ENCODE measurements at places on chromosomes 2 and 18.

GRCh38 chr2:108220191-108220590 is 19.6 kb upstream of the SULT1C3 start:
- DNase-seq = no peak

- DNase-seq = no peak
These were observed 462.6 kb downstream of the RNF144A start for GRCh38 chr2:7379799-7380198.

GRCh38 chr2:102432386-102432785 is 9.4 kb downstream of the IL18RAP start:
- DNase-seq = no peak

DNA sequence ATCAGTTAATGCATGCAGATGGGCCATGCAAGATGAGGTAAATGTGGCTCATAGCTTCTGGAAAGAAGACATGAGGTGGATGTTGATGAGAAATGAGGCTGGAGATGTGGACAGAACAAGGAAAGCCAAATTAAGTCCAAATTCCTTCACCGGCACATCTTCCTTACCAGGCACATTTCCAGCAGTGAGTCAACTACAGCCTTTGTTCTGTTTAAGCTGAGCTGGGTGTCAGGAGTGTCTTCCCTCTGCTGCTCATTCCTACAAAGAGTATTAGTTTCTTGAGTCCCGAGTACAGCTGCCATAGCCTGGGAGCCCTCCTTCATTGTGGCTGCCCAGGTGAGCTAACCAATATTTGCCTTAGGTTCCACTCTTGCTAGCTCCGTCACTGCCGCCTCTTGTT is 945.0 kb downstream of the SLC4A3 start:
- peak; percentile 34 for DNase-seq

DNA sequence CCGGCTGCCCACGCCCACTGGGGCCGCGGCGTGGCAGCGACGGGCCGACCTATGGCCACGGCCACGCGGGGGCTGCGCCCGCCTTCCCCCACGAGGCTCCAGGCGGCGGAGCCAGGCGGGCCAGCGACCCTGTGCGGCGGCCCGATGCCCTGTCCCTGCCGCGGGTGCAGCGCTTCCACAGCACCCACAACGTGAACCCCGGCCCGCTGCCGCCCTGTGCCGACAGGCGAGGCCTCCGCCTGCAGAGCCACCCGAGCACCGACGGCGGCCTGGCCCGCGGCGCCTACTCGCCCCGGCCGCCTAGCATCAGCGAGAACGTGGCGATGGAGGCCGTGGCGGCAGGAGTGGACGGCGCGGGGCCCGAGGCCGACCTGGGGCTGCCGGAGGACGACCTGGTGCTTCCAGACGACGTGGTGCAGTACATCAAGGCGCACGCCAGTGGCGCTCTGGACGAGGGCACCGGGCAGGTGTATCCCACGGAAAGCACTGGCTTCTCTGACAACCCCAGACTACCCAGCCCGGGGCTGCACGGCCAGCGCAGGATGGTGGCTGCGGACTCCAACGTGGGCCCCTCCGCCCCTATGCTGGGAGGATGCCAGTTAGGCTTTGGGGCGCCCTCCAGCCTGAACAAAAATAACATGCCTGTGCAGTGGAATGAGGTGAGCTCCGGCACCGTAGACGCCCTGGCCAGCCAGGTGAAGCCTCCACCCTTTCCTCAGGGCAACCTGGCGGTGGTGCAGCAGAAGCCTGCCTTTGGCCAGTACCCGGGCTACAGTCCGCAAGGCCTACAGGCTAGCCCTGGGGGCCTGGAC is 253.2 kb downstream of the GLI2 start:
- DNase-seq = no peak

DNA sequence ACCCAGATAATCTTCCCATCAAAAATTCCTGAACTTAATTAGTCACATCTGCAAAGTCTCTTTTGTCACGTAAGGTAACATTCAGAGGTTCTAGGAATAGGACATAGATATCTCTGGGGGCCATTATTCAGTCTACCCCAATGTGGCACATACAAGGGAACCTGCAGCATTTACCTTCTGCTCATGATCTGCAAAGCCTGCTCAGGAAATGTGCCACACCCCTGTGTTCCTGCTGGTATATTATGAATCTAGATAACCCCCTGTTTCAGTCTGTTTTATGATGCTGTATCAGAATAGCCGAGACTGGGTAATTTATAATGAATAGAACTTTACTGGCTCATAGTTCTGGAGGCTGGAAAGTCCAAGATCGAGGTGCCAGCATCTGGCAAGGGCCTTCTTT is 103.5 kb downstream of the ARL4C start:
- no peak for DNase-seq

DNA sequence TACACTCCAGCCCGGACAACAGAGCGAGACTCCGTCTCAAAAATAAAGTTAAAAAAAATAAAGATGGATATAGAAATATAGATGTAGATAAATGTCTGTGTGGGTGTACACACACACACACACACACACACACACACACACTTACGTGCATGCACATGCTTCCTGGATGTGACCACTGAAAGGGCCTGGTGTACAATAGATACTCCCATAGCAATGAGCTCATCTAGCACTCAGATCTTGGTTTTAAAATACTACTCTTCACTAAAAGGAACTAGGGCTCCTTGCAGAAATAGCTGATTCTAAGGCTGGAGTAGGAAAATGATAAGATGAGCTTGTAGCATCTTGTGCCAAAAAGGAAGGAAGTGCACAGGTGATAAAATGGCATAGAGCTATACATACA is 39.1 kb downstream of the ROCK2 start:
- peak; percentile 35 for DNase-seq

GRCh38 chr2:104897515-104898184 is 43.7 kb downstream of the POU3F3 start:
- DNase-seq = peak; percentile 73

GRCh38 chr2:213723041-213723560 is 438.8 kb downstream of the SPAG16 start:
- DNase-seq = no peak

DNA sequence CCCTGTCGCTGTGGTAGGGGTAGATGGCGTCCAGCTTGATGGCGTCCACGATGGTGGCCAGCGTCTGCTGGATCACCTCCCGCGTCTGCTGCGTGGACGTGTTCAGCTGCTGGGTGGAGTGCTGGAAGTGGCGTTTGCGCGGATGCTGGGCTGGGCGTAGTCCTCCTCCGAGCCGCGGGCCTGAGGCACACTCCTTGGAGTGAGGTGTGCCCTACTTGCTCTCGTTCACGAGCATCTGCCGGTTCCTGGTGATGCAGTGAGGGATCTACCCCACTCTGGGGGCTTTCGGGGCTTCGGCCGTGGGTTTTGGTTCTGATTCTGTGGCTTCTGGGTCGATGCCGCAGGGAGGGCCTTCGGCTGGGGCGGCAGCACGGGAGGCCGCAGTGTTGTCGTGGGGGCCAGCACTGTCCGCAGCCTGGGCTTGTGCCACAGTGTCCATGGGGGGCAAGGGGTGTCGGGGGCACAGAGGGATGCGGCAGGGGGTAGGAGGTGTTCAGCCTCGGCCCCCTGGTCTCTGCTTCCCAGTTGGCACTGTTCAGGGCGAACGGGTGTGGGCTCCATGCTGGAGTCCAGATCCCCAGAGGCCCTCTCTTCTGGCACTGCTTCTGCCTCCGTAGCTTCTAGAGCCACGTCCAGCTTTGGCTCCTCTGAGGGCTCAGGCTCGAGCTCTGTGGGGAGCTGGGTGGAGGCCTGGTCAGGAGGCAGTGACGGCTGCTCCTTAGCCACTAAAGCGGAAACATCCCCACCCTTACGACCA is 890.6 kb upstream of the LRRTM1 start:
- no peak for DNase-seq

DNA sequence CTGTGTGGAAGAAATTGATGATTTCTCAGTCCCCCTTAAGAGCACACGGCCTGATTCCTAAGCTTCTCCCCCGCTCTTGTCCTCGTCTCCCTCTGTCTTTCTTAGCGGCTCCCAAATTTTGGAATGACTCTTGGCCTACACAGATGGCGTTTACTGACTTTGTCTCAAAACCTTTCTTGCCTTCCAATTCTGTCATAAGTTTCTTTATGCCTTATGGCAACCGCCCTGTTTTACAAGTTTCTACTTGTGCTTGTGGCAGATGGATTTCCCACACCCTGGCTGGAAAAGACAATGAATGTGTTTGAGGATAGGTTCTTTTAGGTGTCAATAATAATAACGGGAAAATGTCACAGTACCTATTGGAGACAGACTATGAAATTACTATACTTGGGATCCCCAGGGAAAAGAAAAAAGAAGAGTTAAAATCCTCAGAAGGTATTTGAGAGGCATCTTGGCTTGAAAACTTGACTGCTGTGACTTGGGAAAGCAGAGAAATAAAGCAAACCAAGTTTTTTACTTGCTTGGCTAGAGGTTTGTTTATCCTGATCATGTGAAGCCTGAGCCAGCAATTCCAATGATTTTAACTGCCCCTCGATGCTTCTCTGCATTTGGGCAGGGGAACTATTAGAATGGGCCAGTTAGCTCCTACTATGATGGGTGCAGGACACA is 276.4 kb downstream of the HRH4 start:
- DNase-seq = no peak

GRCh38 chr18:8754995-8755960 is 49.9 kb downstream of the MTCL1 start:
- DNase-seq = peak; percentile 86

DNA sequence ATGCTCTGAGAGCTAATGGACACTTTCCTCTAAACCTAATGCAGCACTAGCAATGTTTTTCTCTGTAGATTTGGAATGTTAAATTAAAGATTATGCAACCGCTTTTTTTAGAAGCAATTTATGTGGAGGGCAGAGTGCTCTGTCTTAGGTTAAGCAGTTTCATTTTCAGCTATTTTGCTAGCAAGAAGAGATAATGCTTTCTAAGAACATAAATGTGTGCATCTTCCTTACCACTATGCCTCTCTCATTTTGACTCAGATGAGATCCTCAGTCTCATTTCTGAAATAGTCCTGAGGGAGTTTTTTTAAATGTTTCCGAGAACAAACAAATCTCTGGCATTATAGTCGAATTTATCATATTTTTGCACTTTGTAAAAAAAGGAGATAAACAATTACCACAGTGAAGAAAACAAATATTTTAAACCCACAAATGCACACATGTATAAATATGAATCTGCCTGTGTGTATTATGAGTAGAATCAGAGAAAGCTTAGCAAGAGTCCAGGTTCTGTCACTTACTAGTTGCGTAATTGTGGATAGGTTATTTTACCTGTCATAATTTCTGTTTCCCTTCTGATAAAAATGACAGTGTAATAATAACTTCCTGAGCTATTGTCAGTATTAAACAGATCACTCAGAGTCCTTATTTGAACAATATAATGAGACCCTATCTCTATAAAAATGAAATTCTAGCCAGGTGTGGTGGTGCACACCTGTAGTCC is 207.7 kb upstream of the CRIM1 start:
- no peak for DNase-seq

DNA sequence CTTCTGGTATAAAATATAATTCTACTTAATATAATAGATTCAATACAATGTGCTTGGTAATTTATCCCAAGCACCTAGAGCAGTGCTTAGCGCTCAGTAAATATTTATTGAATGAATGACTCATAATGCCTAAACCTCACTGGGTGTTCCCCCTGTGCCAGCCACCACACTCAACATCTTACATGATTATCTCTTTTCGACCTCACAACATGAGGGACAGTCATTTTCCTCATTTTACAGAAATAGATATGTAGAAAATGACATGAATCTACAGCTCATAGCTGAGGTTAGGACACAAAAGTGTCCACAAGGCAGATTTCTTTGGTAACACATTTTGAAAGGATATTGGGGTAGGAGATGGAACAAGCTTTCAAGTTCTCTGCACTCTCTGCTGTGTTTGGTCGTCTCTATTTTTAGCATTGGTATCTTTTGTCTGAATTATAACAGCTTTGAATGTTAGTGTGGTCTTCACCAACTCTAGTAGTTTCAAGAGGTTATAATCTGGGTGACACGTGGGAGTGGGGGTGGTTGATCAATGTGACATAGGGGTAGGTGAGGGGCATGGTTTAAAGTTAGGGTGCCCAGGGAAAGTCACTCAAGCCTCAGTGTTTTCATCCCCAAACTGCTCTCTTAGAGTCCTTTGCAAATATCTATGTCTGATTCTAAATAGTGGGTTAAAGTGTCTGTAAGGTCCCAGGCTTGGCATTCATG is 9.8 kb downstream of the MYOM1 start:
- no peak for DNase-seq

- peak; percentile 52 for DNase-seq
These were observed 90.5 kb downstream of the LRATD1 start for GRCh38 chr2:14722904-14723570.

DNA sequence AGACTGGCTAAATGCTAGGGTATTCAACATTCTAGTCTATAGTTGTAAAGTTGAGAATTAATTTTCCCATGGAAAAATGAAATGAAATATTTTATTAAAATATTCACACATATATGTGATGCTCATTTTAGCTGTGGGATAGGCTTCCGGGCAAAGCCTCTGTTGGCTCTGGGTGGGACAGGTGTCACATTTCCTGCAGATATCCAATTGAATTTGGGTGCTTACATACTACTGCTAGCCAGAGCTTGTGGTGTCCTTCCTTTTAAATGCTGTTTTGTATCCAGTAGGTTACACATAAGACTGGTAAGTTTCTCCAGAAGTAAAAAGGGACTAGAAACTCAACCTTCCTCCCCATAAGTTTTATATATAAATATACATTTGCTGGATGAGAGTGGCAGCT is 73.8 kb downstream of the RPRM start:
- DNase-seq = no peak

DNA sequence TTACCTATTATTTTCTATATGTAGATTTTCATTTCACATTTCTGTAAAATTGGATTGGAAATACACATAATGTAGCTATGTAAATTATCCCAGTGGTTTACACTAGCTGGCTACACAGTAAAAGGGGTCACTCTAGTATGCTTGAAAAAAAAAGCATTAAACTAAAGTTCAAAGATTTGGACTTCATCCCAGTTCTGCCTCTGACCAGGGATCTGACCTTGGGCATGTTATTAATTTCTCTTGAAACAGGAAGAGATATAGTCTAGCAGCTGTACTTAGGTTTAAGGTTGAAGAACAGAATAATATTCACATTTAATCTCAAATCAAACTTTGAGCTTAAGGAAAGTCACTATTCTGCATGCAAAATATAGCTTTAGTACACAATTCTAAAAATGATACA is 64.5 kb upstream of the RPE start:
- DNase-seq = peak; percentile 41

- peak; percentile 47 for DNase-seq
These were observed 108.8 kb downstream of the MTCL1 start for GRCh38 chr18:8814206-8814605.

- DNase-seq = no peak
These were observed at the start of gene MAL for GRCh38 chr2:95025406-95026319. Gene MAL (plus strand): TSS chr2:95025708. CDS start chr2:95025793, 85 bp downstream.

DNA sequence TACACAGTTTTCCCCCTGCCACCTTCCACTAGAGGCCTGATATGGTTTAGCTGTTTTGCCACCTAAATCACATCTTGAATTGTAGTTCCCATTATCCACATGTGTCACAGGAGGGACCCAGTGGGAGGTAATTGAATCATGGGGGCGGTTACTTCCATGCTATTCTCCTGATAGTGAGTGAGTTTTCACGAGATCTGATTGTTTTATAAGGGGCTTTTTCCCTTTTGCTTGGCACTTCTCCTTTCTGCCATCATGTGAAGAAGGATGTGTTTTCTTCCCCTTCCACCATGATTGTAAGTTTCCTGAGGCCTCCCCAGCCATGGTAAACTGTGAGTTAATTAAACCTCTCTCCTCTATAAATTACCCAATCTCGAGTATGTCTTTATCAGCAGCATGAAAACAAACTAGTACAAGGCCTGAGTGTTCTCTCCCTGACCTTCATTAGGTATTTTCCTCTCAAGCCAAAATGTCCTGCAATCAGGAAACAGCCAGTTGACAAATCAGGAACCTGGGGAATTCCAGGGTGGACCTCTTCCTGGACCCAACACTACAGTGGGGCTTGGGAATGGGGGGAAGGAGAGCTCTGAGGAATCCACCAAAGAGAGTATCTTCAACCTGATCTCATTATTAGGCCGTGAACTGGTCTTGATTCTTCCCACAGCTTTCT is 129.9 kb downstream of the TXNL1 start:
- no peak for DNase-seq

All from iris pigment epithelial cell (primary cell).